Fibroblast of mammary gland (primary cell): ENCODE measurements at places on chromosomes 1 and 21.

- DNase-seq, result no peak
These were observed 82.4 kb downstream of the RGS21 start for GRCh38 chr1:192399161-192399560.

- no peak for DNase-seq
These were observed 7.4 kb upstream of the AGMAT start for GRCh38 chr1:15592285-15592684.

DNA sequence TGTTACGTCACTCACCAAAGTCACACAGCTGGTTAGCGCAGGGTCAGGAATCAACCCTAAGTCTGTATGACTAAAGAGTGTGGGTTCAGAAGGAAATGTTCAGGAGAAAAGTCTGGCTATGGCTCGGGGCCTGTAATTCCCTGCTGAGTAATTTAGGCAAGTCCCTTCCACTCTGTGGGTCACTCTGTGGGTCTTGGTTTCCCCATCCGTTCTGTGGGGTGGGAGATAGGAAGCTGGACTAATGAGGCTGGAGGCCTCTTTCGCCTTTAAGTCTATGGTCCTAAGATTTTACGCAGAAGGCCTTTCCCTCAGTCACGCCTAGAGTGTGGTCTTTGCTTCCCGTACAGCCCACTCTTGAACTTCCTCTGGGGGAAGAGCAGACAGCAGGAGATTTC, 14.3 kb upstream of the MED18 start:
- DNase-seq, result no peak

- DNase-seq, result no peak
These were observed 14.5 kb downstream of the AUNIP start for GRCh38 chr1:25844536-25845337.

- DNase-seq, result no peak
These were observed 14.0 kb upstream of the JAM2 start for GRCh38 chr21:25625036-25625435.

DNA sequence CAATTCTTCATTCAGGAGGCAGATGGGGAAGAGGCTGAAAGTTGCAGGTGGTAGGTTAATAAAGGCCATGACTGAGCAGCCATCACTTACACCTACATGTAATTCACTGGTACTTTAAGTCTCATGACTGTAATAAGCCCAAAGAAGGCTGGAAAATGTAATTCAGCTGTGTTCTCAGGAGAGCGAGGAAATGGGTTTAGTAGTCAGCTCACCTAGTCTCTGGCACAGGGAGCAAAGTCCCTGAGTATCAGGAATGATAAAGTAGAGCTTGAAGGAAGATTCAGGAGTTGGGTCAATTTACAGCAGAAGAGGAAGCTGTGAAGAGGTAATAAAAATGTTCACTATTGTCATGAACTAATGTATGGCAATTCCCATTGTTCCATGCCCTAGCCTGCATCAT, 393.4 kb upstream of the KAZN start:
- no peak for DNase-seq

GRCh38 chr1:6970221-6970620, 185.0 kb downstream of the CAMTA1 start:
- no peak for DNase-seq
